ENCODE measurements at places on chromosomes 4 and X.

DNA sequence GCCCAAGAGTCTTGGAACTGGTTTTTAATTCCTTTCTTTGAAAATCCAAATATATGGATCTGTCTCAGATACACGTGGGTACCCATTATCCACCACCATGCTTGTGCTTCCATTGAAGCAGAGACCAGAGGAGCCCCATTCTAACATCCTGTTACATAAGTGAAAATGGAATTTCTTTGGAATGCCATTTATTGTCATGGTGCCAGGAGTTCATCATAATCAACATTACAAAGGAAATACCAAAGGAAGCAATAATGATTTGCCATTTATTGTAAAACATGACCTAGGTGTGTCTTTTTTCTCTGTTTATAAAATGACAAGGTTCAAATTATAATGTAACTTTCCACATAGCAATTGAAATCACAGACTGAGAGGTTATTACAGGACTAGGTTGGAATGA lies 61.7 kb downstream of the PALLD start:
- DNase-seq: no peak

GRCh38 chr4:54017308-54017707 lies 47.1 kb downstream of the CHIC2 start:
- no peak for DNase-seq

- DNase-seq: no peak
Measured at GRCh38 chr4:129393976-129394375, 298.0 kb downstream of the C4orf33 start.

DNA sequence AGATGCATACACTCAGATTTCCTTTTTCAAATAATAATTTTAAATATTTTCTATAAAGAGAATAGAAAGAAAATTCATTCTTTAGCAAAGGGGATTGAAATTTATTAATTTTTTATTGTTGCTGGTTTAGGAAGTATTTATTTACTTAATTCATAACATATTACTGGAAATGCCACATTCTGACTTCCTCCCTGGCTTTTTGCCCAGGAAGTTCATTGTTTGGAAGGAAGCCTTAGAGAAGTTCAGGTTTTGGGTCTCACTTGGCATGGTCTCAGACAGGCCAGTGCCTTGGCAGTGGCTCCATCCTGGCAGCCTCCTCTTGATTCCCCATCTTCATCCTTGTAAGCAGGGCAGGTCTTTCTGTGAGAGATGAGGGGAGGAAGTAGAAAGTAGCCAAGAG lies 50.5 kb downstream of the IL15 start:
- no peak for DNase-seq

DNA sequence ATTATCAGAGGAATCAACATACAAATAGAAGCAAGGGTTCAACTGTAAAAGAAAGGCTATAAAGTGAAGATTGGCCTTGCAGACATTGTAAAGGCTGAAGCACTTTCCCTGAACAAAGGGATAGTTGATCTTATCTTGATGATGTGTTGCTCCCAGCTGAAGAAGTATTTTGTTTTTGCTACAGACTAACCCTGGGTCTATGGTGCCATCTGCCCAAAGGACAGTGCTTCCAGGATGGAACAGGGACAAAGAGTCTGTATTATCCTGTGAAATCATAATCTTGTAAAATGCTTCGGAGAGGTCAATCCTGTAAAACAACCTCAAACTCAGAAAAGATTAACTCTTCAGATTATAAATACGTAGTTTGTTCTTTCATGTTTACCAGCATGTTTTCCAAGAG lies 251.7 kb upstream of the ANKRD50 start:
- no peak for DNase-seq

GRCh38 chrX:133568109-133568508 lies 152.8 kb upstream of the GPC4 start:
- no peak for DNase-seq

DNA sequence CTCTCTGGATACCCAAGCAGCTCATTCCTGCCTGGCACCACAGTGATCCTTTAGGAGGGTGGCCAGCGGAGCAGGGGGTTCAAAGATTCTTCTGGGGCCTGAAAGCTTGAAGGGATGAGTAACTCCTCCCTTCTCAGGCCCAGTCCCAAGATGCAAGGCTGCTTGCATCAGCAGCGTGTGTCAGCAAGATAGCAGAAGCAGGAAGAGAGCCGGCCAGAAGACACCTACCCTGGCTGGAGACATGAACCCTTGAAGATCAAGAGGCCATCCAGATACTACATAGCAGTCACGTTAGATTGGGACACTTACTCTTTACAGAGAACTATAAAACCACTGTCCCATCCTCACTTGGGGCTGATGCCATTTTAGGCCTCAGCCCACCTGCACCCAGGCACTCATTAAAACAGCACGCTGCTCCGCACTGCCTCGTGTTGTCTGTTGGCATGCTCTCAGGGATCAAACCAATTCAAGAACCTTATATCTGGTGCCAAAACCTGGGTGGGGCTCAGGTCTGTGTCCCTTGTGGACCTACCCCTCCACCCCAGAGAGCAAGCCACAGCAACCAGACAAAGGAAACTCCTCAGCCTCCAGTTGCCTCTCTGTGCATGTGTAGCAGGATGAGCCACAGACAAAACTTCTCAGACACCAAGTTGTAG lies 6.5 kb downstream of the UGT2B17 start:
- DNase-seq: no peak

DNA sequence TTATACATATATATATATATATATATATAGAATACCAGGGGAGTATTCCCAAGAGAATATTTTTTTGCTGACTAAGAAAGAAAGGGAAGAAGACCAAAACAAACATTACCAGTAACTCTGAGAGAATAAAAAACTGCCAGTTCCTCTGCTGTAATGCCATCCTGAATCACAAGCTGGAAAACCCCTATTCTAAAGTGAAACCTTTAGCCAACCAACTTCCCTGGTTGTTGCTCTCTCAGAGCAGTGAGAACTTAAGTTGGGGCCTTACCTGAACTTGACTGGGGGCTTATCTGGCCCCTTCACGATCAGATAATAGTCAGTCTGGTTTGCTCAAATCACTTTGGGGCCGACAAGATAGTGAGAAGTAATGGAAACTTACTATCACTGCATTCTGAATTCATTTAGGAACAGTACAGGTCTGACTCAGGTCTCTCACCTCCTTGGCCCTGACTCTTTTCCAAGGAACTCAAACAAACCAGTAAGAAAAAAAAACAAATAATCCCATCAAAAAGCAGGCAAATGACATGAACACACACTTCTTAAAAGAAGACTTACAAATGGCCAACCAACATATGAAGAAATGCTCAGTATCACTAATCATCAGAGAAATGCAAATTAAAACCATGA lies 62.5 kb downstream of the CD40LG start:
- DNase-seq: peak; percentile 63

DNA sequence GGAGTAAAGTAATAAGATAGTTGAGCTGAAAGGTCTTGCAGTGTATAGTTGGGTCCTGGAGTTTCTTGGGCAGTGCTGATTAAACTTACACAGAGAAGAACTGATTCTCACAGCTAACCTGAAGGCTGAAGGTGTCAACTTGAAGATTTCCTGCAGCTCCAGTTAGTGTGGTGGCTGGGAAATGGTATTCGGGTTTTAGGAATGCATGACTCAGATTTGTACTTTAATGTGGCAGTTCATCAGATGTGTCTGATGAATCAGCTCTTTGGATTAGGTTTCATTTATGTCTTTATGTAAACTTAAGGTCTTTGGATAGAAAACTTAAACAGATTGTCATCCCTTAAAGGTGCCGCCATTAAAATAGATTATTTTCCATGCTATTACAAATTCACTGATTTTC lies 200.0 kb downstream of the IL1RAPL1 start:
- peak; percentile 65 for DNase-seq

DNA sequence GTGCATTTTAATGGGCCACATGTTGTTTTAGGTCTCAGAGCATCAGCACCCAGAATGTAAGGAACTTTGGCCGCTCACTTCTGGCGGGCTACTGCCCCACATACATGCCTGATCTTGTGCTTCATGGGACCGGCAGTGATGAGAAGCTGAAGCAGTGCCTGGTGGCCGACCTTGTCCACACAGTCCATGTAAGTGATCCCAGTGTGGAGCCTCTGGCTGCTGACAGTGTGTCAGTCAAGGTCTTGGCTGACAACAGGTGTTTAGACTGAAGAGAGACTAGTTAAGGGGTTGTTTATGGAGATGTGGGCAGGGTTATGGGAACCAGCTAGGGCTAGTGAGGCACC lies 101.4 kb downstream of the FNIP2 start:
- DNase-seq: no peak
